LoVo (cell line): ENCODE measurements at places on chromosomes 6 and 20.

DNA sequence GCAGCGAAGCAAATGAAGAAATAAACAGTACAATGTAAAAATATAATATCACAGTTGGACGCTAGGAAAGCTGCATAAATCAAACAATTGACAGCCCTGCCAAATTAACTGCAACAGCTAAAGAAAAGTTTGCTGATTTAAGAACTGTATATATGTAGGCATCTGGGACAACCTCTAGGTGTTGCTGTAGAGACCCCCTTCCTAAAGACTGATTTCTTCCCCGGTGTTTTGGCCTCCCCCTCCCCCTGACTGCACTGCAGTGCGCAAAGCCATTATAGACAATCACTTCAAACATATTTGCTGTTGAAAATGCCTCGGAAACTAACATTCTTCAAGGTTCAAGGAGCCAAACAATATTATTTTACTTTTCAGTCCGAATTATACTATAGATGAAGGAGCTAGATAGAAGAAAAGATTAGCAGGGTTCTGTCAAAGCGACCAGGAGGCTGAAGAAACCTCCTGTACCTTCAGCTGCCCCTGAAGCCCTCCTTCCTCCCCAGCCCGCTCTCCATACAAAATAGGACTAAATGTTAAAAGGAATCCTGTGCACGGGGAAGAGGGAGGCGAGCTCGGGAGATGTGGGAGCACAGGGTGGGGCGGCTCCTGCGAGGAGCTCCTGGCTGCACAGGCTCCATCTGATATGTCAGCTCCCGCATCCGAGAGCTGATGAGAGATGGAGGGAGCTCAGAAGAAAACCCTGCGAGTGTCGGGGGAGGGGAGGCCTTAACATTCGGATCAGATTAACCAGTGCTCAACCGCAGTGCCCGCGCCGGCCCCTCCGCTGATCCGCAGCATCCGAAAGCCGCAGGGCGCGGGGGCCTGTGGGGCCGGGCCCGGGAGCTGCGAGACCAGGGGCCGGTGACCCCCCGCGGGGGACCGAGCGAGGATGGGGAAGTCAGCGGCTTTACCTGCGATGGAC lies 822 bp downstream of the ELOVL4 start:
- no peak for DNase-seq

DNA sequence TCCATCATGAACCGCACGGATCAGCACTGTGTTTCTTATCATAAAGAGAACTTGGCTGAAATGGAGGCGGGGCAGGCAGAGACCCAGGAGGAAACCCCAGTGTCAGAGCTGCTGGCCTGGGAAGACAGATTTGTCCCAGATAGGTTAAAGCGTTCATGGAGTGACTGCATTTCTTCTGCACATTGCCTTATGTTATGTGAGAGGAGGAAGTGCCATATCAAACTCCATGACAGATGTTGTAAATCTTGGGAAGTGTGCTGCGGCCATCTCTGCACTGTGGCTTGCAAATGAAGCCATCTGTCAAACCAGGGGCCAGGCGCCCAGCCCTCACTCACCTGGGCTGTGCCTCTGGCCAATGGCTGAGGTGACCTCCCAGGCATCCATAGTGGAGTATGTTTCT lies 163.0 kb downstream of the SLC24A3 start:
- no peak for DNase-seq

DNA sequence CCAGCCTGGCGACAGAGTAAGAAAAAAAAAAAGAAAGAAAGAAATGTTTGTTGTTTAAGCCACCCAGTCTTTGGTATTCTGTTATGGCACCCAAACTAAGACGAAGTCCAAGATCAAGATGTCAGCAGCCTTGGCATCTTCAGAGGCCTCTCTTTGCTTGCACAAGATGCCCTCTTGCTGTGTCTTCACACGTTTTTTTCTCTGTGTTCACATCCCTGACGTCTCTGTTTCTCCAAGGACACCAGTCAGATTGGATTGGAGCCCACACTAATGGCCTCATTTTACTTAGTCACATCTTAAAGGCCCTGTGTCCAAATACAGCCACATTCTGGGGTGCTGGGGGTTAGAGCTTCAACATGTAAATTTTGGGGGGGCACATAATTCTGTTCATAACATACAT lies 380.9 kb downstream of the GJA1 start:
- no peak for DNase-seq

DNA sequence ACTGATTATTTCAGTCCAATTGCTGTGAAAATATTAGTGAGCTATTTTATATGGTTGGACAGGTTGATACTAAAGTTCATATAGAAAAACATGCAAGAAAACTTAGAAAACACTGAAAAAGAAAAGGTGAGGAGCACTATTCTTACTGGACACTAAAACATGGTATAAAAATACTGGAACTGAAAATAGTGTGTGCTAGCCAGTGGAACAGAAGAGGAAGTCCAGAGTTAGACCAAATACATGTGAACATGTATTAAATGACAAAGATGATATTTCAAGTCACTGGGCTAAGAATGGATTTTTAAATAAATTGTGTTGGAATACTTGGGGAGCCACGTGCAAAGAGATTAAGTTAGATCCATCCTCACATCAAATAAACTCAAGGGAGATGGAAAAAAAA lies 218.5 kb downstream of the TMEM242 start:
- no peak for DNase-seq

DNA sequence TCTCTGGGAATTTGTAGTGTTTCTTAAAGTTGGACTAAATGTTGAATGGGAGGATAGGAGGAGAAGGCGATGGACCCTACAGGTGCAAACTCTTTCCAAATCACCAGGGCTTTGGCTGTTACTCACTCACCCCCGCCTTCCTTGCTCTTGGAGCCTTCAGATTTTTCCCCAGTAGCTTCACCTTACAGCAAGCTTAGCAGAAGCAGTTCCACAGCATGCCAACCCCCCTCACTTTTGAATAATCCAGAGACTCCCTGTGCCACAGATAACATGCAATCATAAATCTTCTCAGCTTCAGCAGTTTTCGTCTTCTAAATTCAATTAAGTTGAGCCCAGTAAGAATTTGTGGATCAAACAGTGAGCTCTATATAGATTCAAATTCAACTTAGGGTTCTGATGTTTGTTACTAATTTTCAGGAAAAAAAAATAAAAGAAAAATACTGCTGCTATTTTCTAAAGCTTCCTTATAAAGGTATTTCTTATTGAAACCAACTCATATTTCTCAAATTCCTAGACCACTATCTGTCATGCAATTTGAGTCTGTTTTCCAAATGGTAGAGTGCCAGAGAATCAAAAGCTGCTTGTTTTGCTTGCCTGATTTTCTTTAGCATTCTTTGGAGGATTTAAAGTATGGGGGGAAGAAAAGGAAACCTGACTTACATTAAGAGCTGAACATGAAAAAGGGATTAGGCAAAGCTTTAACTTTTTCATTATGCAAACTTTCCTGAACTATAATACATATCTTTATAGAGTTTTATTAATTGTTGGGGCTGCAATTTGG lies 166.4 kb downstream of the EYA4 start:
- DNase-seq: no peak
